ENCODE measurements at places on chromosomes 1 and 21.

DNA sequence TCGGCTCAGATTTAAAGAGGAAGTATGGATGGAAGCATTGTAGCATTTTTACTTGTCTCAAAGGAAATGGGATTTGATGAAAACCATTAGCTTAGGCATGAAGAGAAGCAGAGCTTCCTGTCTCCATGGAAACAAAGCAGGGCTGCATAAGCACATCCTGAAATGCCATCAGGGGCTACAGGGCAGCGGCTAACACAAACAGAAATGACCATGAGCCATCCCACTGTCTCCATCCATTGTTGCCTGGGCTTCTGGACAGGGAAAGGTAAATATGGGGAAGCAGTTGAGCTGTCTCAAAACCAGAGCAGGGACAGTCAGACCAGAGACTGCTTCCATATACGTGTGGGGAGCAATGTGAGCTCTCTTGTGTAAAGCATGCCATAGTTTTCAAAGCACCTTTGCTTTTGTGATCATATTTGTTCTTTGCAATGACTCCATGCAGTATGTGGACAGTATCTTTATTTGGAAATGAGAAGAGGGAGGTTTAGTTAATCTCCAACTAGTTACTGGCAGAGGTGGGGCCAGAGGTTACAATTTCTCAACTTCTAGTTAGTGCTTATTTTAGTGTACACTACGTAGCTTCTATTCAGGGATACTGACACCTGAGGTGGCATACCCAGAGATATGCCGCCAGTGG lies 176.1 kb downstream of the CACNA1E start:
- DNase-seq, result no peak

DNA sequence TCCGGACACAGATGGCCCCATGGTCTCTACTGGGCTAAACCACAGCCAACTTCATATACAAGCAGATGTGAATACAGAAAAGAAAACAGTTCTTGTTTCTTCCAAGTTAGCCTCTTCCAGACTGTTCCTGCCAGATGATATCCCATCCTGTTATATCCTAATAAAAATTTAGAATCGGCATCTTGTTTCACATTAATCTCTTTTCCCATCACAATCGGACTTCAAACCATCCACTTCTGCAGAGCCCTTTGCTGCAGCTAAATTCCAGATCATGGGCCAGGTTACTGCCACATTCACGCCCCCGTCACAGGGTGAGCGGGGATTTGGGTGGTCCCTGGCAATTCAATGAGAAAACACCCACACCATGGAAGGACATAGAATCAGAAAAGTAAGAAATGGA lies 57.2 kb downstream of the NPHP4 start:
- DNase-seq, result no peak

GRCh38 chr1:240528591-240528990 lies 83.4 kb downstream of the GREM2 start:
- no peak for DNase-seq

- no peak for DNase-seq
Observed at GRCh38 chr1:153483776-153484175, 23.3 kb upstream of the S100A7 start.

GRCh38 chr1:230922620-230923019 lies 54.3 kb upstream of the C1orf198 start:
- no peak for DNase-seq

DNA sequence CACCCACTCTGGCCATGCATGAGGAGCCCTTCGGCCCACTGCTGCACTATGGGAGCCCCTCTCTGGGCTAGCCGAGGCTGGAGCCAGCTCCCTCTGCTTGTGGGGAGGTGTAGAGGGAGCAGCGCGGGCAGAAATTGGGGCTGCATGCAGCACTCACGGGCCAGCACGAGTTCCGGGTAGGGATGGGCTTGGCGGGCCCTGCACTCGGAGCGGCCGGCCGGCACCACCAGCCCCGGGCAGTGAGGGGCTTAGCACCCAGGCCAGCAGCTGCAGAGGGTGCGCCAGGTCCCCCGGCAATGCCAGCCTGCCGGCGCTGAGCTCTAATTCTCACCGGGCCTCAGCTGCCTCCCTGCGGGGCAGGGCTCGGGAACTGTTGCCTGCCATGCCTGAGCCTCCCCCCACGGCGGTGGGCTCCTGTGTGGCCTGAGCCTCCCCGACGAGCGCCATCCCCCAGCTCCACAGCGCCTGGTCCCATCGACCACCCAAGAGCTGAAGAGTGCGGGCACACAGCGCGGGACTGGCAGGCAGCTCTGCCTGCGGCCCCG lies 209.0 kb downstream of the LTN1 start:
- DNase-seq, result no peak

DNA sequence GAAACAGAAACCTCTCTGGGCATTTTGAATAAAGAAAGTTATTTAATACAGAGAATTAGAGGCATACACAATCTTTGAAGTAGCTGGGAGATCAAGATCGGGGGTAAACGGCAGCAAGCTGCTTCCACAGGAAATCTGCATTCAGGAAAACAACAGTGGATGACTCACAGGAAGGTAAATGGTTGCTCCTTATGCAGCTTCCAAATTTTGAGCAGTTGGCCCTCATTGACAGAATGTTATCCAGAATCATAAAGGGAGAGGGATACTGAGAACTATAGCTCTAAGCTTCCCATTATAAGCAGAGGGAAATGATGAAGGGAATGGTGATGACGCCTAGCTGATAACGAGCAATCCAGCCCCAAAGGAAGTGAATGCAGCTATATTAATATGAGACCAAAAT lies 28.6 kb downstream of the ZMYND12 start:
- DNase-seq, result no peak

DNA sequence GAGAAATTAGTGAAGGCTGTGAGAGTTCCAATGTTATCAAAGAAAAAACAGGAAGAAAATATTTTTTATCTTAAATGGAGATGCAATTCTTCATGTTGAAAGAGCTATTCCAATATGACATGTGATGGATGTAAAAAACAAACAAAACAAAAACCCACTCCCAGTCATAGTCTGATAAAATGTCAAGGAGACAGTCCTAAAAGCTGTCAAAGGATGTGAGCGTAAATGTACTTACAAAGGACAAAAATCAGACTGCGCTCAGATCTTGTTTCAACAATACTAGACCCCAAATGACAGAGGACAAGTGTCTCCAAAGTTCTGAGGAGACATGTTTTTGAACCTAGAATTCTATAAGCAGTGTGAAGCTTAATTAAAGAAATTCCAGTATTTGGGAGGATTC lies 265.8 kb downstream of the PLPP3 start:
- DNase-seq, result no peak

- DNase-seq, result no peak
Observed at GRCh38 chr1:37243368-37244082, 209.2 kb upstream of the GRIK3 start.

DNA sequence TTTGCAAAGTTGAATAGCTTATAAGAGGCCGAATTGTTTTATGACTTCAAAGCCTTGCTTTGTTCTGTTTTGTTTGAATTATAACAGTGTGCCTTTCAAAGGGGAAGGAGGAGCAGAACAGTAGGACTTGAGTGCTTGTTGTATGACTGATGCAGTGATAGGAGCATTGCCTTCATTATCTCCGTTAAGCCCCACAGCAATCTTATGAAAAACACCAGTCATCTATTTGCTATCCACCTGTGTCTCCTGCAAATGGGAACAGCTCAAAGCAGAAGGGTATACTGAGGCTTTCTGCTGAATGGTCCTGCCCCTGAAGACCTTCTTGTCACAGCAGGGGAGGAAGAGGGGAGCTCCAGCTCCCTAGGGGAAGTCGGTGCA lies 127.5 kb downstream of the RNF220 start:
- DNase-seq, result no peak

GRCh38 chr1:90724361-90724760 lies 7.3 kb upstream of the BARHL2 start:
- DNase-seq, result no peak

DNA sequence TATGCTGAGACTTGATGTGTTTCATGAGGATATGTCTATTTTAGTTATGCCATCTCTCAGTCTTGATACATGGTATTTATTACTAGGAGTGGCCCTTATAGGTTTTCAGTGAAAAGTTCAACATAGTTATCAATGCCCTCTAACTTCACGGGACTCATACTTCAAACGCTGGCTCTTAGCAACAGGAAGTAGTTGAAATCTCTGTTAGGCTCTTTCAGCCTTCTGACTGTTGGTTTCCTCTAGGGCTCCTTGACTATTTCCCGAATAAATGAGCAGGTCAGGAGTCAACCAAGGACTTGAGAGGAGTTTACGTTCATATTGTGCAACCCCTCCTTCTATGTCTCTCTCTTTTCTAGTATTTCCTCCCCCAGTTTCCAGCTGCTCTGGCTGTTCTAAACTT lies 141.8 kb downstream of the RGS7 start:
- DNase-seq, result no peak

DNA sequence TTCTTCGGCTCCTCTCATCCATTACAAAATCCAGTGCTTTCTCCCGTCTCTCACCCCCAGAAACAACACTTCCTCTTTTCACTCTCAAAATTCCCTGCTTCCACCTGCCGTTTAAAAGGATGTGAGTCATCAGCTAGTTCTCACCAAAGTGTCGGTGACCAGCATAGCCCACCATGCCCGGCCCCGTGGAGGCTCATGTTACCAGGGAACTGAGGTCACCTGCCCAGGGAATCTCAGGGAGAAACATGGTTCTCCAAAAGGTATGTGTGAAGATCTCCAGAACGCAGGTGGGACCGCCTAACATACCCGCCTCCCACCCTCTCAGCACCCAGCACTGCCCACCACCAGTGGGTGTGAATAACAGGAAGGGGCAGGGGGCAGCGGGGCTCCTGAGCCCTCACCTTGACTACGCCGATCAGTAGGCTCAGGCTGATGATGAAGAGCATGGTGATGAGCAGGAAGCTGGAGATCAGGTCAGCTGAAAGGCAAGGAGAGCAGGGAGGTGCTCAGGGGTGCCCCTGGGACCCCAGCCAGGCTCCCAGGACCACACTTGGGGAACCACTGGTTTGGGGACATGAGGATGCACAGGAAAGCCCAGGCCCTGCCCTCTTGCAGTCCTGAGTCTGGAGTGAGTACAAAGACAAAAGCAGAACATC lies 16.2 kb downstream of the LAPTM5 start:
- DNase-seq, result no peak

DNA sequence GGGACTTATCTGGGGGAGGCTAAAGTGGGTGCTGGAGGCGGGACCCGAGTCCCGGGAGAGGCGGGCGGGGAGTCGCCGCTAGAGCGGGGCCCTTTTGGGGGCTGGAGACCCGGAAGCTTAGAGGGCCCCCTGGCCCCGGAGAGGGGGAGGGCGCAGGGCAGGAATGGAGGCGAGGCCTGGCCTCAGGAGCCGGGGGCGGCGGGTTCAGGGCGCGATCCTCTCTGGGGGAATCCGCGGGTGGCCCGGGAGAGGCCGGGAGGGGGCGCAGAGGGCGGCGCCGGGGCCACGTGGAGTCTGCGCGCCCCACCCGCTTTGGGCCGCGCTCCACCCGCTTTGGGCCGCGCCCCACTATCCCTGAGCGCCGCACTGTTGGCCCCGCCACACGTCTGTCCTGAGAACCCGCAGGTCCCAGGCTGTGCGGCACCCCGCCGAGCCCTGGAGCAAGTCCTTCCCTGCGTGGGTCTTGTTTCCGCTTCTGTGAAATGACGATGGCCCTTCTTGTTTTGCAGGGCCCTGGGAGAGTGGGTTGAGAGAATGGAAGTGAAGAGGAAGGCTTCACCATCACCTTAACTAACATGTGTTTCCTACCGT lies 84.4 kb downstream of the NKAIN1 start:
- DNase-seq, result peak; percentile 5

- DNase-seq, result no peak
Observed at GRCh38 chr21:46038871-46039397, 57.4 kb downstream of the COL6A1 start.

GRCh38 chr1:162703708-162704107 lies 71.4 kb downstream of the DDR2 start:
- DNase-seq, result no peak

GRCh38 chr1:41286486-41286885 lies 44.4 kb upstream of the SCMH1 start:
- no peak for DNase-seq

DNA sequence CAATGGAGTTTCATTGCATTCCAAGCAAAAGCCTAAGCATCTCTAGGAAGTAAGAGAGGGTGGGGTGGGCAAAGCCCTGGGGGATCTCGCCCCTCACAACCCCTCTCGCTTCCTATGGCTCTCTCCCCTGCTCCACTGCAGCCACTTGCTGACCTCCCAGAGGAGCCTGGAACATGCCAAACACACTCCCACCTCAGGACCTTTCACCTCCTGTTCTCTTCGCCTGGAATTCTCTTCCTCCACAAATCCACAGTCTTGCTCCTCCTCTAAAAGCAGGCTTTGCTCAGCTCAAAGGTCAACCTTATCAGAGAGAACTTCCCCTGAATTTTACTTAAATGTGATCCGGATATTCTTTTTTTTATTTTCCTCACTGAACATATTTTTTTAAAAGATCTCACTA lies 20.9 kb upstream of the SRRM1 start:
- DNase-seq, result no peak

DNA sequence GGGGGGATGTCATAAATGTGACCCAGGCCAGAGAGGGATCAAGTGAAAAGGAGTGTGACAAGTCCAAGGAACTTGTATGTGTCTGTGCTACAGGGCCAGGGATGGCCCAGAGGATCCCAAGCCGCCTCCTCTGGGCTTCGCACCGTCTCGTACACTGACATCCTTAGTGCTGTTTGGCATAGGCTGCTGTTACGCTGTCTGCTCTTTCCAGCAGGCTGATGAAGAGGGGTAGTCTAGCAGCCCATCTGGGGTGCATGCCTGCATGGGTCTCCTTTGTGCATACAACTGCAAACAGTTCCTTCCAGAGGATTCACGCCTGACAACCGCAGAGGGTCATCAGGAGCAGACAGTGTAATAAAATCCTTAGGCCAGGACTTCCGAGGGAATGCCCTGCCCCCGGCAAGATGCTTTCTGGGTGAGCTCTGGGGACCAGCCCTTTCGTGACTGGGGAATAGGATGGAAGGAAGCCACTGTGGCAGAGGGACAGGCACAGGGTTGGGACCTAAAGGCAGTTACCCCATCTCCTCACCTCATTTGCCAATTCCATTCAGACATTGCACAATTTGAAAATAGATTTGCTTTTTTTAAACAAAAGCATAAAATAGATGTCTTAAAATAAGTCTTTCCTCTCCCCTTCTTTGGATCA lies 6.3 kb upstream of the GOLT1A start:
- no peak for DNase-seq

DNA sequence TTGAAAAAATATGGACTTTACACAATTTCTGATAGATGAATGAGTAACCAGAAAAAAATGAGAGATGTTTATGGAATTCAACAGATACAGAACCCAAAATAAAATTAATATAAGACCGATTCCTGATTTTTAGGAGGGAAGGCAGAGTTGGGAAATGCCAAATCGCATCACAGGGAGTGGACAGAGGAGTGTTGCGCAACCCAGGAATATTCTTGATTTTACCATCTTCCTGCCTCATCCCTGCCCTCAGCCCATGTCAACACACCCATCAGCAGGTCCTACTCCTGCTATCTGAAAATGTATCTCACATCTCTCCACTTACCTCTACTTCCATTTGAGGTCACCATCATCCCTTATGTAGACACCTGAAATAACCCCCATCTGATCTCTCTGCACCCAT lies 221.0 kb downstream of the DSCAM start:
- DNase-seq, result no peak

DNA sequence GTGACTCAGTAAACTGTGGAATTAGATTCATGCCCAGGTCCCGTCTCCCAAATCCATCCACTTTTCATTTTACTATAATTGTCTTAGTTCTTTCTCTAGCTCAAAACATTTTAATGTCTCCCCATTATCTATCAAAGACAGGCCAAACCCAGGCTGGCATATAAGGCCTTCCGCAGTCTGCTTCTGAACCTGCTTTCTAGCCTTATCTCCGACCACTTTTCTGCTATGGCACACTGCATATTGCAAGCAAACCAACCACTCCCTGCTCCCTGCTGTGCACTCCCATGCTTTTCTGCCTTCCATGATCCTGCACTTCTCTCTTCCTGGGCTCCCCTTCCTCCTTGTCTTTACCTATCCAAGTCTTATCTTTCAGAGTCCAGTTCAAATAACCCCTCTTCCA lies 17.3 kb upstream of the PIGM start:
- DNase-seq, result no peak

Measured in stimulated activated CD8-positive, alpha-beta memory T cell treated with anti-CD3 and anti-CD28 coated beads, Interleukin-4, amount 100 ng/mL, for 1 hour (primary cell).